RPMI8226 (cell line): ENCODE measurements at places on chromosomes 7 and 10.
A peak's percentile ranks its signal among the peaks of the same experiment; 100 is the strongest.

DNA sequence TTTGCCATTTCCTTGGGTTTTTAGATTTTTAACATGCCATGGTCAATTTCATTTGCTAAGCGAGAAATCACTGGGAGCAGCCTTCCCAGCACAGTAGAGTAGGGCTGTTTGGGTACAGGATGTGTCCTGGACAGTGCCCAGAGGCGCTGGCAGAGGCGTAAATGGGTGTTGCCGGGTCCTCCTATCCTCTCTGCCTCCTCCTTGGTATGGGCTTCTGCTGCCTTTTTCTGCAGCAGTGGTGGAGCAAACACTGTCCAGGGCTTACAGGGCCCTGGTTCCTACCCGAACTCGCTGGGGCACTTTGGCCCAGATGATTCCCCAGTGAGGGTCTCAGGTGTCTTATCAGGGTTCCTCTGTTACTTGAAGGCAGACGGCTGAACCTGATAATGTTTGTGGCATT is 298.3 kb downstream of the RPS24 start:
- no peak for DNase-seq

DNA sequence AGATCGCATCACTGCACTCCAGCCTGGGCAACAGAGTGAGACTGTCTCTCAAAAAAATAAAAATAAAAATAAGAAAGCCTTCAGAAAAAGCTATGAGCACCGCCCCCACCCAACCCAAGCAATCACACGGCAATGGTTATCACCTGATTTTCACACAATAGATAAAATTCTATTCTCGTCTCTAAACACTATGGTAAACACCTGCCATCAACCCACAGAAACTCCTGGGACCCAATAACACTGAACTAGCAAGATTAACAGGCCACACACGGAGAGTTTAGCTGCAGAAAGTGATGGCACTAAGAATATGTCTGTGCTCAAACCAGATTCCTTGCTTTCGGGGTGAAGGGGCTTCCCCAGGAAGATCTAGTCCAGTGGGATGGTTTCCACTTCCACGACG is 173.8 kb downstream of the DIP2C start:
- peak; percentile 64 for DNase-seq

DNA sequence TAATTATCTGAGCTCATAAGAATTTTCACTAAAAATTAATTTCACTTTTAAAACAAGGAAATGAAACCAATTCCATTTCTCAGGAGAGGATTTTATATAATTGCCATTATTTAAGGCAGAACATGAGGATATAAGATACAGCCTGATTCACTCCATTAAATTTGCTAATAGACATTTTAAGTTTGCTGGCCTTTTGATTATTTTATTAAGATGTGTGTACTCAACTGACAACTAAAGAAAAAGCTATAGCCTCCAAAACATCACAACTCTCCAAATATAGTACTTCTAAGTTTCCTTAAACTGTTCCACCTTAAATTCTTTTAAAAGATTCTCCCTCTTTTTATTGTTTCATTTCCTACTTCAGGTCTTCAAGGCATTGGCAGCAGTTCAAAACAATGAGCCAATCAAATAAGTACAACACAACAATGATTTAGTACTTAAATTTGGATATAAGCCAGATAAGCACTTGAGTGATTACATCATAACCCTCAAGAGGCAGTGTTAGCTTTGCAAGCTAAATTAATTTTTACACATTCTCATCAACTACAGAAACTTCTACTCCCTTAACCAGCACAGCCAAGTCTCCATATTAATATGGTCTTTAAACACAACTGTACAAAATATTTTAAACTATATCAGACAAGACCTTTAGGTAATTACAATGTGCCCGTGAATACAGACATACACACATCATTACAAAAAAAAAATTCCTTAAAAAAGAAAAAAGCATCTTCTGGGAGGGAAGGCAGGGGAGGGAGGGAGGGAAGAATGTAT is 121.8 kb downstream of the KMT2C start:
- peak; percentile 92 for DNase-seq

GRCh38 chr10:10351451-10351850 is 666.2 kb upstream of the CELF2 start:
- DNase-seq = no peak

DNA sequence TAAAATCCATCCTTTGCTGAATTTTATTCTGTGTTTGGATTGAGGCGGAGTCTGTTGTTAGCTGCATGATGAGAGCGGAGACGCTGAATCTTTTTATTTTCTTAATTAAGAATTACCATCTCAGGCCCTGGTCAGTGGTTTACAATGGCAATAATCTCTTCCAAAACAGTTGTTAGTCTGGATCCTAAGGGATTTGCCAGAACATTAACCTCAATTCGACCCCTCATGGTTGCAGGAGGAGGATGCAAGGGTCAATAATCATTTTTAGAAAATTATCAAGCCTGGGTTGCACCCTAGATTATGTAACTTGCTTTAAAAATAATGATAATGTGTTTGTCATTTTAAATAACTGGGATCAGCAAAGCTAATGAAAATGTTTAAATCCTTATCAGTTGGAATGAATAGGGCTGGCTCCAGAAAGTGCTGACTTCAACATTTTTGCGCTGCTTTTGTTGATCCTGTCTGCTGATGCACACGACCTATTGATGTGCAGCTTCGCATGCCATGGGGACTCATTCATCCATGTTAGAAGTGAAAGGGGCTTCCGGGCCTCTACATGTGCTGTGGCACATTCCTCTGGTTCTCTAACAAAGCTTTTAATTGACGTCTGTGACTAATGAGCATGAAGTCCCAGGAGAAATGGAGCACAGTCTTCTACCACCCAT is 80.7 kb upstream of the KIAA1217 start:
- DNase-seq = no peak

- DNase-seq = no peak
These were observed 7.8 kb downstream of the MEOX2 start for GRCh38 chr7:15678653-15679052.

GRCh38 chr7:12648704-12649261 is 38.6 kb upstream of the ARL4A start:
- DNase-seq = no peak

- no peak for DNase-seq
These were observed 15.1 kb downstream of the LRRC20 start for GRCh38 chr10:70367195-70367796.

DNA sequence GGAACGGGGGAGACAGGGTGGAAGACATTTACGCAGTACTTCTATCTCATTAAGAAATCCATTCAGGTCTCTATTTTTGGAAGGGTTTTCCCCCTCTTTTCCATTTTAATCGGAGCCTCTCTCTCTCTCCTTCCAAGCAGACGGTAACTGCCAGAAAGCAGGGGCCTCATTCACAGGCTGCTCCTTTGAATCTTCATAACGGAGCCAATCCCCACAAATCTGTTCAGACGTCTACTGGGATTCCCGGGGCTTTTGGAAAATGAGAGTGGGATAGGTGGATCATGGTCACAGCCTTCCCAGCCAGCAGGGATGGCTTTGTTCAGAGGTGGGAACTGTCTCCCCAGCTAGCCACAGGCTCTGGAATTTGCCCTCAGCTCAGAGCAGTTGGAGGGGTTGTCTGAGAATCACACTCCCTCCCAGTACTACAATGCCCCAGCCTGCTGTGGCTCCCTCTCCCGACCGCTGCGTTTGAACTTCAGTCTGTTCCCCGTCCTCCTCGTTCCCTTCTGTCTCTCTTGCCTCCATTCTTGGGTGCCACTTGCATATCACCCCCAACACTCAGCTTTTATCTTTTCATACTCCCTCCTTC is 413.6 kb downstream of the PLXNA4 start:
- no peak for DNase-seq

DNA sequence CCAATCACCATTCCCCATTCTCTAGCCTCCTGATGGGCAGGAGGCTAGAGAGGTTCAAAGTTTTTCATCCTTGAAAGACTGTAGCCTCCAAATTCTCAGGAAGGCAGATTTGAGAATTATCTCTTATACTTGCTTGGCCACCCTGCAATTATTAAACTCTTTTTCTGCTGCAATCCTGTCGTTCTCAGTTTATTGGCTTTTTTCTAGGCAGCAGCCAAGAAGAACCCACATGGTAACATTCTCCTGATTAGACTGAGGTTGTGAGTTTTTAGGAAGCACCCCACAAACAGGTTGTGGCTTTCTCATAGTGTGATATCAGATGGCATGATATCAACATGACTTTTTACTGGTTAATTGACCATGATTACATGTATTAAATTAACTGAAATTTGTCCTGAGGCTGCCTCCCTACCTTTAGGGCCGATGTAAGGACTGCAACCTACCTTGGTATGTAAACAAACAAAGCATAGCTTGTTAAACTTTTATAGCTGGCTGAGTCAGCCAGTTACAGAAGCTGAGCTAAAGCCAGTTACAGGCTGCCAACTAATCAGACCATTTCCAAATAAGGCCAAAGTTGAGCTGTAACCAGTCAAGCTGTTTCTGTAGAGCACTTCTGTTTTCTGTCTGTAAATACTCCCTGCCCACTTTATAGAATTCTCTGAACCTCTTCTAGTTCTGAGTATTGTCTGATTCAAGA is 3.2 kb upstream of the ZNF248 start:
- DNase-seq = peak; percentile 35

- DNase-seq = no peak
These were observed 143.1 kb downstream of the ETV1 start for GRCh38 chr7:13846386-13846785.

DNA sequence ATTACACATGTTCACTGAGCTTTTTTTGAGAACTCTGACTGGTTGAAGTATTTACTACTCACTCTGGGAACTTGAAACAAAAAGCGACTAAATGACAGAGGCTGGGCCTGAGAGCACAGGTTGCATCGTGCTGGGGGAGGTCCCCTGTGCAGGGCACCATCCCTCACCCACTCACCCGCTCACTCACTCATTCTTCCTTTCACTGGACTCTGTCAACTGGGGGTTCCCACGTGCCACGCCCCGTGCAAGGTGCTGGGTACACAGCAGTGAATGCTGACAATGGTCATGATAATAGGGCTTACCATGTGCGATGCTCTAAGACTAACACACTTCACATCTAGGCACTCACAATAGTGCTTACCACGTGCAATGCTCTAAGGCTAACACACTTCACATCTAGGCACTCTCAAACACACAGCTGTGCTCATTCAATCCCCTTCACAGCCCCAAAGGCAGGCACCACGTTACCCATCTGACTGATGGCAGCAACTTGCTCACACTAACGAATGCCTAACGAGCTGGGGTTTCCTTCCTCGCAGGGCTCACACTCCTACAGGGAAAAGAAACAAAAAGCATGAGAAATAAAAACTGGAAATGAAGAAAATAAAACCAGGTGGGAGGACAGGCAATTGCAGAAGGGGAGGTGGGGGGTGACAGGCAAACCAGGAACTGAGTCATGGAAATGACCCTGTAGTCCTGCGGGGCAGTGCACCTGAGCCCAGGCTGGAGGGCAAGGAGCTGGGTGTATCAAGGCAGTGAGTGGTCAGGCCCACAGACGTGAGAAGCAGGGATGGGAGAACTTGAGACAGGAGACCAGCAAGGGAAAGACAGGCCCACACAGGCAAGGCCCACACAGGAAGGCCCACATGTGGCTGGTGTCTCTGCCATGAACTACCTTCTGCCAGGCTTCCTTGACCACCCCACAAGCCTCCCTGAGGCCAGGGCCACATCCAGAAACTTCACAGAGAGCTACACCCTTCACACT is 147.0 kb upstream of the FAM20C start:
- no peak for DNase-seq

DNA sequence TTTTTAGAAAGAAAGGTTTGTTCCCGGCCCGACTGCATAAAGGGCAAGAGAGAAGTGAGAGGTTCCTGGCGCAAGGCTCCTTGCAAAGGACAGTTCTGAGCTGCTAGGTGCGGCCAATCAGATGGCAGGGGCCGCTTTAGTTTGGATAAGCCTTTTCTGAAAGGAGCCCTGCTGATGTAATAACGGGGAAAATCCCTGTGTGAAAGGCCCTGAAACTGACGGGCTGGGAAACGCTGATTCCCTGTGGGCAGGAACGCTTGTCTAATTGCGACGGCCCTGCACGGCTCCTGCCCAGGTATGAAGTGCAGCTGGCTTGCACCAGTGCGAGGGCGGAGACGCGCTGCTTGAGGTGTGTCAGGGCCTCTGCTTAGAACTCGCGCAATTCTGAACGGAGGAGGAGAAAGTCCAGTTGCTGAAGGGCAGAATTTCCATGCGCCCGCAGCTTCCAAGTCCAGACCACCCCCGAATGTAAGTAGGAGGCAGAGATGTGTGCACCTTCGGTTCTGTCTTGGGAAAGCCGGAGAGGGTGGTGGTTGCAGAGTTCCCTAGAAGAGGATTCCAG is 30.5 kb downstream of the TACC2 start:
- peak; percentile 82 for DNase-seq

GRCh38 chr10:68128015-68128414 is 18.7 kb downstream of the MYPN start:
- no peak for DNase-seq

GRCh38 chr7:123314886-123315285 is 115.1 kb upstream of the SLC13A1 start:
- no peak for DNase-seq

GRCh38 chr7:158348446-158348845 is 239.2 kb downstream of the PTPRN2 start:
- DNase-seq = no peak

DNA sequence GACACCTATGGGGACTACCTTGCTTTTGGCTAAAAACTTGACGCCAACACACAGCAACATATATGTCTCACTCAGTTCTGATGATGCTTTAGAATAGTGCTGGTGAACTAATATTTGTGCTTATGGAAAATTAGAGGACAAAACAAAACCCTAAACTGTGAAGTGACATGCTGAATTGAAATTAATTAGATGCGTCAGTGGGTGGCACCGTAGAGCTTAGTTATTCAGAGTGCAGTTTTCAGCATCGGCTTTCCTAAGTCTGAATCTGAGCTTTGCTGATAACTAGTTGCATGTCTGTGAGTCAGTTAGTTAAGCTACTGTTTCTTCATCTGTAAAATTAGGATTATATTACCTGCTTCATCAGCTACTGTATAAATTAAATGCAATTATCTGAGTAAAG is 245.0 kb upstream of the SORCS1 start:
- DNase-seq = peak; percentile 13

GRCh38 chr10:60192946-60193345 is 196.7 kb downstream of the ANK3 start:
- DNase-seq = no peak

GRCh38 chr7:130904792-130905191 is 170.8 kb upstream of the KLF14 start:
- no peak for DNase-seq

DNA sequence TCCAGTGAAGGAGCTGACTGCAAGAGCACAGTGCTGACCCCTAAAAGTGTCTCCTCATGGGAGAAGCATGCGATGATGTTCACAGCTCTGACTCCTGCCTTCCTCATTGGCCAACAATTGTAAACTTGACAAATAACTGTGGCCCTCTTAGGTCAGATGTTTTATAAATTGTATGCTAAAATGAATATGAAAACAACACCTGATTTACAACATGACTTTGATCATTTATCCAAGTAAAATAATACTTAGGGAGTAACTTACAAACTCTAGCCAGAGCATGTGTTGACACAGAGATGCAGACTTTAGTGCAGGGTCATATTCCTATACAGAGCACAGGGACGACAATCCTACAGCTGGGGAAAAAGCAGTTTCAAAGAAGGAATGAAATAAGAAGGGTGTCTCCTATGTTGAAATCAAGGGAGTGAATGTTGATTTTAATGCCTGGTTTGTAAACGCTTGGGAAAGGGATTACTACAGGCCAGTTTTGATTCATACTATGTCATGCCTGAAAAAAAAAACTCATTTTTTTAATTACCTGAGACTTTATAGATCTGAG is 391.4 kb upstream of the AKR1E2 start:
- DNase-seq = no peak
